T-helper 17 cell (primary cell): ENCODE measurements at places on chromosomes 2 and 18.

- DNase-seq = no peak
Observed at GRCh38 chr18:22521026-22521707, 103.5 kb upstream of the CTAGE1 start.

GRCh38 chr2:236257575-236257974, 6.6 kb downstream of the ASB18 start:
- DNase-seq = no peak

DNA sequence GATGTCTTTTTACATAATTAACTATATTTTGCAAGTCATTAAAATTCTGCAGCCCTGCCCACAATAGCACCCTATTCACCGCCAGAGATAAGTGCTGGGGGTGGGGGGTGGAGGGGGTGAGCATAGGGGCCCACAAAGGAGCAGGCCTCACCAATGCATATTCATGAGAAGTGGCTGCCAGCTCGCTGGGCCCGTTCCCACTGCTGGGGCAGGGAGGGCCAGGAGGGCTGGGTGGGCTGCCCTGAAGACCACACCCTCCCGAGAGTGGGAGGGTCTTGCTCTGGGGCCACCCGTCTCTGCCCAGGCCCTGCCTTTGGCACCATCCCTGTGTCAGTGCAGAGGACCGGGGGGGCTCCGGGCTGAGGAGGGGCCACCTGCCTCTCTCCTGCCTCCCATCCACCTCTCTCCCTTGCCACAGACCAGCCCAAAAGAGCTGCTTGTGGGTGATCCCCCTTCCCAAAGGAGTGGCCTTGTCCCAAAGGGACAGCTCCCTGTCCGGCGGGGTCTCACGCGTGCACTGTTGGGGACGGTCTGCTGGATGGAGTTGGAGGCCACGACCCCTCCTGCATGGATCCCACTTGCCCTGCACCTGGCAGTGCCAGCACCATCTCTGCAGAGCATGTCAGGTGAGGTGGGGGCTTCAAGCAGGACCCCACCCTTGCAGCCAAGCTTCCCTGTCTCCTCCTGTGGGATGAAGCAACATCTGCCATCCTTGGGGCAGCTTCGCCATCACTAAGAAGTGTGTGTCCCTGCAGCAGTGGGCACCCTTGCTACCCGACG, 138.8 kb upstream of the GPC1 start:
- no peak for DNase-seq

GRCh38 chr18:29651122-29651680, 1391.3 kb downstream of the DSC3 start:
- no peak for DNase-seq

- DNase-seq = no peak
Observed at GRCh38 chr2:150630587-150631235, 143.2 kb upstream of the RND3 start.
